ENCODE measurements at places on chromosomes 1 and 21.

- DNase-seq, result no peak
These were observed 182.7 kb upstream of the KLHDC7A start for GRCh38 chr1:18297896-18298648.

DNA sequence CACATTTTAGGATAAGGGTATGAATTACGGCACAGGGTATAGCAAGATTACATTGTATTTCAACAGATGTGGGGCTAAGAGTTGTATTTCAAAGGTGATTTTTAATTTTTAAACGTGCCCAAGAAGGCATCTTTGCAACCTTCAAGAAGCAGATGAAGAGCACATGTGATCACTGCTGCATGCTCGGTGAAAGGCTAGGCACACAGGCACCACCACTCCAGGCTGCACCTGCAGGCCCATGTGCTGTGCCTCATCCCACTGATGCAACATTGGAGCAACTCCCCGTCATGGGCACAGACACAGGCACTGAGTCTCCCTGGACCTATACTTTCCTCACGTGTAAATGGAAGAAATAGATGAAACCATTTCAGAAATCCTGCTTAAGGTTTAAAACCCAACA is 23.5 kb downstream of the UBE2G2 start:
- DNase-seq, result no peak

- no peak for DNase-seq
These were observed 217.7 kb downstream of the COL24A1 start for GRCh38 chr1:85938829-85939228.

DNA sequence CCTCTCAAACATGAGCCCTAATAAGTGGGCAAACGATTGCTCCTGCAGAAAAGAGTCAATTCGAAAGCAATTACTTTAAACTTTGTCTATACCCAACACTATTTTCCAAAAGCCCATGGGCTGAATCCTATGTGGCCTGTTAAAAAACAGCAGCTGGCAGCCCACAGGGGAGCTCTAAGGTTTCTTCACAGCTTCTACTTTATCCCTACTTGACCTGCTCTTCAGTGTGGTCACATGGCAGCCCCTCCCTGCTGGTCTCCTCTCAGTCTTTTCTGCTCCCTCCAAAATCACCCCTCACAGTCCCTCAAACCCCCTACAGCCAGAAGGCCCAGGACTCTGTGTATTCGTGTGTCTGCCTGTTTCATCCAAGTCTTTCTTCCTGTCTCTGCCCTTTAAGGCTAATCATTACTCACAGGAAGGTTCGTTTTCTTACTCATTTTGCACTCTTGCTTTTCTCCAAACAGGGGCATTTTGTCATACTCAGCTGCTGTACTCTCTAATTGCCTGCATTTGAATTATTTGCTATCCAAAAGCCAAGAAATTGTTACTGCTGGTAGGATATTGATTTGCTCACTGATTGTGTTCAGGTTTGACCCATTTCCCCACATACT is 62.4 kb upstream of the FAM3B start:
- no peak for DNase-seq

DNA sequence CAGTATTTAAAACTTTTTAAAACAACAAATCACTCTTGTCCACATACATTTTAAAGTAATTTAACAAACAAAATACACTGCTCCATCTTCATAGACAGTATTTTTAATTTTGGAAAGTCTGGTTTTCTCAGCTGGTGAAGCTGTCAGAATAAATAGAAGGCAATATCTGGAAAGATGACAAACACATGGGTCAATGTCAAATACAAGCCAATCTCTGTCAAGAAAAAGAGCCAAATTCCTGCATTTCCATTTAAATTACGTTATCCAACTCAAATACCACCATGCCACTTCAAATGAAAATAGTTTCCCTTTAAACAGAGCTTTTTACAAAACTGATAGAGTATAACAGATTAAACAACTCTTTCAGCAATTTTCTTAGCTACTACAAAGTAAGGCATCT is 176.5 kb downstream of the RERE start:
- no peak for DNase-seq

DNA sequence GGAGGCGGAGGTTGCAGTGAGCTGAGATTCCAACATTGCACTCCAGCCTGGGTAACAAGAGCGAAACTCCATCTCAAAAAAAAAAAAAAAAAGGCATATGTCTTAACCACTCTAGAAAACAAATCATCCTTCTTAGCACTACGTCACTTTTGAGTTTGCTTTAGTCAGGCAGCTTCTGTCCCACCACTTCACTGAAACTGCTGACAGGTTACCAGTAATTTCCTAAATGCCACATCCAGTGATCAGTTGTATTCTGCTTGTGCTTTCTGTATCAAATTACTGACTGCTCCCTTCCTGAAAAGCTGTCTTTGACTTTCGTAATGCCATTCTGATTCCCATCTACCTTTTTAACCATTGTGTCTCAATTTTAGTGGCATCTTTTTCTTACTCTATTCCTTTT is 21.7 kb downstream of the RCOR3 start:
- DNase-seq, result no peak

DNA sequence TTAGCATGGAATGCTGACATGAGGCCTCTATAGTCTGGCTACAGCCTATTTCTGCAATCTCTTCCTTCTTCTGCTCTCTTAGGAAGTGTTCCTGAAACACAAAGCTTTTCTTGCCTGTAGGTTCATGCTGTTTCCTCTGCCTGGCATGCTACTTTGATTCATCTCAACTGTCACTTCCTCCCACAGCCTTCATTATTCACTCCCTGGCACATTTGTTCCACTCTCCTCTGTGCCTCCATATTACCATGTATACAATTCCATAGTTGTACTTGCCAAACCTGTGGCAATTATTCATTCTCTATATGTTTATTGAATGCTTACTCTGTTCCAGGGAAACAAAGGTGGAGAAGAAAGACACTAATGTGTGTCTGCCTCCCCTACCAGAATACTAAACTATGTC is 210.2 kb downstream of the LRRC7 start:
- no peak for DNase-seq

- no peak for DNase-seq
These were observed 41.0 kb downstream of the LMX1A start for GRCh38 chr1:165315481-165315880.

GRCh38 chr1:230206207-230206606 is 139.2 kb downstream of the GALNT2 start:
- DNase-seq, result no peak

DNA sequence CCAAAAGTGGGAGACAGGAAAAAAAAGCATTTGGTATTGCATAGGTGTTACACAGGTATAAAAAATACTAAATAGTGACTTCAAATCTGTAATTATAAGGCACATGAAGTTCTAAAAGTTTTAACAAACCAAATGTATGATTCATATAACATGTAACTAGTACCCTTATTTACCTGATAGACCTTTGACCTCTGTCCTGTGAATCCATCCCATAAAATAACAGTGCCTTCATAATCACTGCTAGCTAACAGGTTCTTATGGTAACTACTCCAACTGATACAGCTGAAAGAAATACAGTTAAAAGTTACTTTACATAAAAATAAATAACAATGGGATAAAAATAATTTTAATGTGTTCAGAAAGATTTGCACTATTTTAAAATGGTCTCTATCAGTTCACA is 163.5 kb downstream of the COP1 start:
- no peak for DNase-seq

GRCh38 chr1:28246427-28246832 is 10.5 kb downstream of the ATP5IF1 start:
- DNase-seq, result no peak

DNA sequence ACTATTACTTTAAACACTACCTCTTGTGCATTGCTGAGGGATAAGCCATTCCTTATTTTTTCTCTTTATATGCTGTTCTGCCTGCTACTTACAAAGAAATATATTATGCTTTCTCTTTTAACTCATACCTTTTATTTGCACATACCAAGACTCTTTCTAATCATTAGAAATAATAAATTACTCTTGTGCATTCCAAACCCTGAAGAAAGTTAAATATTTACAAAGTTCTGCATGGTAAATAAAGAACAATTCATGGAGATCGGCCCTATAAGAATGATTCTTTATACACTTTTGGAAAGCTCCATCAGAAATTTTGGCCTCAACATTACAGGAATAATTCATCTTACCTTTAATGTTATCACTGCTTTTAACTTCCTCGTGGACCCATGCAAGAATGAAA is 86.7 kb upstream of the PALMD start:
- no peak for DNase-seq

Data from stimulated activated CD8-positive, alpha-beta memory T cell treated with anti-CD3 and anti-CD28 coated beads, Interleukin-2, amount 100 ng/mL, for 48 hours (primary cell).